MV-4-11 (cell line): ENCODE measurements at places on chromosomes 3 and 15.

DNA sequence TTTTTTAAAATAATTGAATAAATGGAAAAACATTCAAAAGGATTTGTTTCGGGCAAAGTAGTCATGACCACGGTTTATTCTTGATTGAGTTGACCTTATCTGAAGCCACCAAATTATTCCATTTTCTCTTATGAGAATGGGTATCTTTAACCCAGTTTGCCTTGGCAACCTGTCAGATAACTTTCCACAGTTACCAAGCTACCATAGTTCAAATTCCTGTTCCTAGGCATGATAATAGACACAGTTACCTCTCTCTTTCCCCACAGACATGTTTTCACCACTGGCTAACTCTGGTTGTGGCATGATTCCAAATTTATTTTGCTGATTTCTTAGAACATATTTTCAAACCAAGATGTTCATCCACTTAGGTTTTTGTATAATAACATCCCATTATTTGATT is 84.9 kb downstream of the NECTIN3 start:
- DNase-seq = no peak

DNA sequence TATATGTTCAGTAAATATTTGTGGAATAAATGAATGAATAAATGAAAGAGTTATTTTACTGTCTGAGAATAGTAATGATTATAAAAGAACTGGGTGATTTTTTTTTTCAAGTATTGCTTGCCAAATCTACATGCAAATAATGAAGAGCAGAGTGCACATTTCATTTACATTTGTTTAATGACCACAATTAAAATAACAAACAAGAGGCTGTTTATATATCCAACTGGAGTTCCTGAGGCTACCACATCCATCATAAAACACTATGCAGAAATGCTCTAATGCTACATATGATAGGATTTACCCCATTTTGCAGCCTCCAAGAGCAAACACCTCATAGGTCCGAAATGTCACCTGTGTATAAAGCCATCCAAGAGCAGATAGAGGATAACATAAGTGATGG is 124.5 kb downstream of the ECT2 start:
- no peak for DNase-seq

- DNase-seq = no peak
These were observed 60.5 kb downstream of the VGLL4 start for GRCh38 chr3:11583235-11583634.

GRCh38 chr3:177733936-177734335 is 536.7 kb upstream of the TBL1XR1 start:
- DNase-seq = no peak

- no peak for DNase-seq
These were observed 17.4 kb downstream of the TFG start for GRCh38 chr3:100726706-100727105.

GRCh38 chr3:145943952-145944351 is 217.0 kb downstream of the PLOD2 start:
- no peak for DNase-seq

DNA sequence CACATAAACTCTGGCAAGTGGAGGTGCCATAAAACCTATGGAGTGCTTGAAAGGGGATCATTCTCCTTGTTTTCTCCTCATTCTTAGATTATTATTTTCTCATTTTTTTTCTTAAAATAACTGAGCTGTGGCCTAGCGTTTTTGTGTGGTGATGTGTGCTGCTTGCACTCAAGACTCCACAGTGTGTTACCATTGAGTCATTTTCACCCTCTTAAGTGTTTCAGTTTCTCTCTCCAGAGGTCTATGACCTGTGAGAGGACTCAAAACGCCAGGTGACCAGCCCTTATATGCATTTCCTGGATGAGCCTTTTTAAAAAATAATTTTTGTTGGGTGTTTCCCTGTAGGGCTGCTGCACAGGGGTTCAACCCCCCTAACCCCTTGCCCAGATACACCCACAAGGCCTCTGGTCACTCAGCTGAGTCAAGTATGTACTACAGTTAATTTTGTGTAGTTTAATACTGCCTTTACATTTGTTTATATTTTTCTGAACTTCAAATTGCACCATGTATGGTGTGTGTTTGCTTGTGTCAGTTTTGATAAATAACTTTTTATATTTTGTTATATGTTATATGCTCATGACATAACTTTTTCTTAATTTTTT is 15.4 kb upstream of the BTLA start:
- DNase-seq = no peak

GRCh38 chr3:87126321-87126720 is 100.8 kb upstream of the CHMP2B start:
- DNase-seq = no peak

- no peak for DNase-seq
These were observed 57.7 kb downstream of the SUMF1 start for GRCh38 chr3:4409415-4409814.

GRCh38 chr15:69298354-69298696 is 387 bp upstream of the PAQR5 start:
- no peak for DNase-seq

- no peak for DNase-seq
These were observed 44.7 kb downstream of the IFT57 start for GRCh38 chr3:108177536-108177935.

DNA sequence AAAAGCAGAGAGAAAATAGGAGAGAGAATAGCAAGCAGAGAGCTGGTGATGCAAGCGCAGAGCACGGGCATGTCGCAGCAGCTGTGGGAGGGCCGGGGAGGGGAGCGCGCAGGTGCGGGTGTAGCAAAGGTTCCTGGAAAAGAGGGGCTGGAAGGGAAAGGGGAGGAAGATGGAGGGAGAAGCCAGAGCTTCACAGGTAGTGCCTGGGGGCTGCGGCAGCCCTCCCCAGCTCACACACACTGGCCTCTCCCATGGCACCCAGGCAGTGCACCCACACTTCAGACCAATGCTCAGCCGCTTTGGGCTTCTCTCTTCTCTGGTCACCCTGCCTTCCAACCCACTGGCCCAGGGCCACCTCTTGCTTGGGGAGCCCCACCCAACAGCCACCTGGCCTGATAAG is 72.1 kb downstream of the ADAMTS7 start:
- no peak for DNase-seq

GRCh38 chr15:54564166-54564565 is 585.9 kb downstream of the UNC13C start:
- peak; percentile 48 for DNase-seq

GRCh38 chr15:58793862-58794261 is 22.8 kb downstream of the MINDY2 start:
- DNase-seq = no peak

DNA sequence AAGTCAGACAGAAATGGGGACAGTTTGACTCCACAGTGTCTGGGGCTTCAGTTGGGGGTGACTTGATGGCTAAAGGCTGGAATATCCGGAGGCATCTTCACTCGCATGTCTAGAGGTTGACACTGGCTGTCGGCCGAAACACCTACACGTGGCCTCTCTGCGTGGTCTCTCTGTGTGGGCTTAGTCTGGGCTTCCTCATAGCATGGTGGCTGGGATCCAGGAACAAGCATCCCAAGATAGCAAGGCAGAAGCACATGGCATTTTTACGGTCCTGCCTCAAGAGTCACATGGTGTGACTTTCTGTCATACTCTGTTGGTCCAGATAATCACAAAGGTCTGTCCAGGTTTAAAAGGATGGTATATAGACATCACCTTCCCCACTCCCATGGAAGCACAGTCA is 34.5 kb downstream of the MAGI1 start:
- no peak for DNase-seq

DNA sequence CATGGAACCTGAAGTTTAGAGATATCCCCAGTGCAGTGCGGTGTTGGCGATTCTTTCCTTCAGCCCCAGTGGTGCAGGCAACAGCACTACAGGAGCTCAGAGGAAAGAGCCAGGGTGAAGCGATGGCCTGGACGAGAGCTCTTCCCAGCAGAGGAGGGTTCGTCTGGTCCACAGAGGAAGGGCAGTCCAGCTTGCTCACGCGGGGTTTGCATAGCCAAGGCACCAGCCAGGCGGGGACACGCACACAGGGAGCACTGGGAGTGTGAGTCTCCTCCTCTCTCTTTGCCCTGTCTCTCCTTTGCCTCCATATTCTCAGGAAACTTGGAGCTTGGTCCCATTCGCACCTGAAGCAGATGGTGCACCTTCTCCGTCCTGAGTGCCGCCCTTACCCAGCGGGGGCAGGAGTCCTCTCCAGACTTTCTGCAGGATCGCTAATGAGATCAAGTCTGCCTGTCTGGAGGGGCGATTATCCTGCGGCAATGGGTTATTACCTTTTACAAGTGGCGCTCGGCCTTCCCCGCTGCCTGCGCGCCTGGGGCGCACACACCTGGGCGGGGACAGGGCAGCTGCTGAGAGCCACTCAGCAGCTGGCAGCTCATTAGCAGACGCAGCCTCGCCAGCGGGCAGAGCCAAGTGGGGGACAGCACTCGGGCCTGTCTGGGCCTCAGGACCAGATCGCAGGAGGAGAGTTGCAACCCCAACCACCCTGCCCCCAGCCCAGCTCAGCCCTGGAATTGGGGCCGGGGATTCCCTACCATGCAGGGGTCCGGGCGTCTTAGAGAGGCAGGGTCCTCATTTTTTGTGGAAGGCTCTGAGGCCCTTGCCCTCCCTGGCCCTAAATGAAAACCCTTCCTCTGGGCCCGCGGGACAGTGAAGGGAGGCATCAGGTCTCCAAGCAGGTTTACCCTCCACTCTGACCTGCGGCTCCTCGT is 119.0 kb upstream of the MEF2A start:
- DNase-seq = no peak

DNA sequence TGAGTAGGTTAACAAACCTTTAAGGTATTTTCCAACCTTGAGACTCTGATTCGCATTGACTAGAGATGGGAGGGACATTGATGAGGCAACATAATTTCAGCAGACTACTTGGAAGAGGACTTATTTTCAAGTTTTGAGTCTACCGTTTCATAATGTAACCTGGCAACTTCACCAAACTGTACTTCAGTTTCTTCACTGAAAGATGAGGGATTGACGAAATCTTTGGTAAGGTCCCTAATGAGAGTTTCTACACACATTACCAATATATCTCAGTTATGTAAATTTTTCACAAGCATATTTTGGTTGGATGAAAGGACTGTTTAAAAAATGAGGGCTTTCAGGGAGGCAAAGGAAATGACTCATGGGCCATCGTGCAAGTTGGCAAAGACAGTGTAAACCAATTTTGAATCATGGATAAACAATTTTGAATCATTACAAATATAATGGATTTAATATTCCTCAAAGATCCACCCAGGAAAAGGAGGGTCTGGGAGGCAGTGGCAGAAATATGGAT is 28.7 kb upstream of the SEMA6D start:
- DNase-seq = peak; percentile 24

- DNase-seq = peak; percentile 90
These were observed 8.3 kb upstream of the UBE2E1 start for GRCh38 chr3:23797491-23797890.

- no peak for DNase-seq
These were observed 362.1 kb downstream of the MAGI1 start for GRCh38 chr3:65676580-65676979.

DNA sequence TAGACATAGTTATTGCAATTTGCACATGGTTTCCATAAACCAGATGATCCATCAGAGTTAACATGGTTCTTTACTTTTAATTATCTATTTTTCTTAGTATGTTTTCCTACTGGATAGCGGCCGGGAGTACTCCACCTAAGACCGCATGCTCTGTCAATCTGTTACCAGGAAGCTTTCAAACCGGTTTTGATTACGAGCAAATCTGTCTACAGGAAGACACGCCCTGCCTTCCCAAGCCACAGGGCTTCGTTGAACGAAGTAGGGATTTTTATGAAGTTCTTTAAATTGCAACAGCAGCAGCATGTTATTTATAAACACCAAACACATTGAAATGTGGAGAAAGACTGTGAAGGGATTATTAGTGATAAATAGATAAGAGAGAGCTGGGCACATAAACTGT is 283.3 kb upstream of the ROBO2 start:
- no peak for DNase-seq

GRCh38 chr3:113741086-113741485 is 5.0 kb downstream of the NAA50 start:
- no peak for DNase-seq

DNA sequence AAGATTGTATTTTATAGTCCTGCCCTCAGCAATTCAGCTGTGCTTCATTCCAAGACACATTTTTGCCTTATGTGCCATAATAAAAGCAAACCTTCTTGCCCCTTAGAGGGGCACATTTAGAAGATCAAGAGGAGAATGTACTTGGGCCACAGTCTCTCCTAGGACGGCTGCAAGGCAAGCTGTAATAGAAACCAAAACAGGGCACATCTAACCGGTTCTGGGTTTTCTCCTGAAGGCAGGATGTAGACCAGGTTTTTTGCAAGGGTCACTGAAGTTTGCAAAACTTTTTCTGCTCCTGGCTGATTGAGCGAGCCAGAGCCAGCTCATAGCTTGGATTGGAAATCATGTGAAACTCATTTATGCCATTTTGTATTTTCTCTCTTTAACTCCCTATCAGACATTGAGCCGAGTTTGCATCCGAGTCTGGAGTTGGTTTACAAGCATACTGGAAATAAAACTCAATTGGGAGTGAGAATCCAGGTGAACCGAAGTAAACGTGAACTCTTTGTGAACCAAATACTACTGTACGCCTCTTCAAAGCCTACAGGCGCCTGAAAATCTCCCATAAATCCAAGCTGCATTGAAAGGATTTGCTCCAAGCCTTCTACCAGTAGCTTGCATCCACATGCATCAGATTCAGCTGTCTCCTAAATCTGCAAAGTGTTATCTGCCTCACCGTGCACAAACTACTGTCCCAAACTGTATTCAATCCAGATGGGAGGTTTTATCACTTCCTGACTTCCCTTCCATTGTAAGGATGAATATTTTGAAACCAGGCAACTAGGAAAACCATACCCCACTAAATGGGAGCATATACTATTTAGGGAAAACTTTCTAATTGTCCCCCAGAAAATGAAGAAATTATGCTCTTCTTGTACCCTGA is 60.9 kb upstream of the TSC22D2 start:
- DNase-seq = no peak

DNA sequence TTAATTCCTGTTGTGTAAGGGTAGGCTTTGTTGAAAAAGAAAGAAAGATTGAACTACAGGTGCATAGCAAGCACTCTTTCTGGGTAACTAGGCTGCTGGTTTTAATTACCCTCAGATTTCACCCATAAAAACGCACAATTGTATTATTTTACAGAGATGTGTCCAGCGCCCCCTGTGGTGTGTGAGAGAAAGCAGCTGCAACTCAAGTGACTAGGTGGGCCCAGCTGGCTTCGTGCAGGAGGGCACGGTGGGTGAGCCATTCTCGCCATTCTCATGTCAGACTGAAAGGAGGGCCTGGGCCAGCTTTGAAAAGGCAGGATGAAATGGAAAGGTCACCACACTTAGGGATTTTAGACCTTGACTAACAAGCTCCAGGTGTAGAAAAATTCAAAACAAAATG is 122.6 kb downstream of the LRIG1 start:
- DNase-seq = no peak
